Amniotic stem cell (primary cell): ENCODE measurements at places on chromosomes 2 and 18.

DNA sequence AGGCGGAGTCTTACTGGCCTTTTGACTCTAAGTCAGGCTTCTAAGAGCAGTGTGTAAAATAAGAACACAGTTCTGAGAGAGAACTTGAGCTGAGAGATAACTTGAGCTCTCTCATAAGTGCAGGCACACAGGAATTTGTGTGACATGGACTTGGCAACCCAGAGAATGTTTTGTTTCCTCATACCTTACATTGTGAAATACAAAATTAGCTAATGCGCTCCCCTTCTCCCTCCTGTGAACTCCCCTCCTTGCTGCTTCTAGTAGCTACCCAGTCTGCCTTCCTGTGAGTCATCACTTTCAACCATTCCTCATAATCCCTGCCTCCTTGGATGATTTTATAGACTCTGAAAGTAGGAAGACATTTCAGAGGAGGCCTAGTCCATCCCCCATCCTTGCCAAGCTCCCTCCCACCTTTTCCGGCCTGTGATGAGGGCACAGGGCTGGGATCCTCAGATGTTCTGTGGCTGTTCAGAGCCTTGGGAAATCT lies 22.6 kb downstream of the FER1L5 start:
- peak; percentile 91 for DNase-seq

DNA sequence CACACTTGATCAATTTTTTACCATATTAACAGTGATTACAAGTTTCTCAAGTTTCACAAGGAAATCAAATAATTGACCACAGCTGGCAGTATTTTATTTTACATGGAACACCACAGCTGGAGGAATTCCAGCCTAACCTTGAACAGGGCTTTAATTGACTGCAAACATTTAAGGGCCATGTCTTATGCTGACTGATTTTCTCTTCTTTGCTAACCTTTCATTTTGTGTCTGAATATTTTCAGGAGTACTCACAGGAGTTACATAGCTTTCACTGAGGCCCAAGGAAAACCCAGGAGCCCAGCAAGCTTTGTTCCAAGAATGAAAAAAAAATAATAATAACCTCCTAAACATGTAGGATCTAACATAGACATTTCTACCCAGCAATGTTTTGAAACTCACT lies 49.6 kb downstream of the FRZB start:
- no peak for DNase-seq

- no peak for DNase-seq
Observed at GRCh38 chr2:232457121-232458011, 1.4 kb downstream of the ALPI start.

- no peak for DNase-seq
Observed at GRCh38 chr18:45829855-45830254, 4.4 kb downstream of the SIGLEC15 start.

DNA sequence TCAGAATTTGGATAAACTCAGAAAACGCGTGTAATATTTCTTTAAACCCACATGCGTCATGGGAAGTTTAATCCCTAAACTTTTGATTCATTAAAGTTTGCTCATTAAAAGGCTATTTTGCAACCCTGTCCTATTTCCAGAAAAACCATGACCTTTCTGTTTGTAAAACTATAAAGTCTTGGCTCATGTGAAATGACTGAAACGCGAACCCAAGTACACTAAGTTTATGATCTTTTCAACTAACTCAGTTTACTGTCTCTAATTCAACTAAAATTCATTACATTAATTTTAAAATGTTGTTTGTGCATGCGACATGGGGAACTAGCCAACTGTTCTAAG lies 3.9 kb upstream of the RPL31 start:
- DNase-seq, result no peak

- DNase-seq, result no peak
Observed at GRCh38 chr2:238422285-238422684, 4.4 kb upstream of the ASB1 start.
